ENCODE measurements at places on chromosomes 2 and 18.

- DNase-seq, result peak; percentile 49
Measured at GRCh38 chr2:240586919-240587800, 626 bp downstream of the CAPN10 start.

GRCh38 chr2:10493634-10494281 is 45.6 kb upstream of the ODC1 start:
- DNase-seq, result no peak

GRCh38 chr18:23102493-23103261 is 32.6 kb upstream of the CABLES1 start:
- no peak for DNase-seq

DNA sequence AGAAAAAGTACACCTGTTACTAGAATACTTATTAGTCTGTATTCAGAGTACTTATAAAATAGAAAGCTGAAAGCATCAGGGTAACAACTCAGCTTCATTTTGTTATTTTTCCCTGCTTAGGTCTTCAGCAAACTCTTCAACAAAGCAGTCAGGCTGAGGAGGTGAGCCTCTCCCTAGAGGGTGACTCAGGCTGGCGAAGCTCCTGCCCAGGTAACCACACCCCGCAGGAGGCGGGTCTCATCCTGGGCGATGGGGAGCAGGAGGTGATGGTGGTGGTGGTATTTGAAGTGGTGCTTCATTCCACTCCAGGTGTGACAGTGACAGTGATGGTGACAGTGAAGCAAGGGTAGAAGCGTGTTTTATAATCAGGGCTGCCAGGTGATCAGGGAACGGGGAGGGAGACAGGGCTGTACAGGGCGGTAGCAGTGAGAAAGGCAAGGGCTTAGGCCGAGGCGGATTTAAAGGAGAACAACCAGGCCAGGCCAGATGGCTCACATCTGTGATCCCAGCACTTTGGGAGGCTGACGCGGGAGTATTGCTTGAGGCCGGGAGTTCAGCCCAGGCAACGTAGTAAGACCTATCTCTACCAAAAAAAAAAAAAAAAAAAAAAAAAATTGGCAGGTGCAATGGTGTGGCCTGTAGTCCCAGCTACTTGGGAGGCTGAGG is 127.1 kb downstream of the SOCS6 start:
- no peak for DNase-seq

DNA sequence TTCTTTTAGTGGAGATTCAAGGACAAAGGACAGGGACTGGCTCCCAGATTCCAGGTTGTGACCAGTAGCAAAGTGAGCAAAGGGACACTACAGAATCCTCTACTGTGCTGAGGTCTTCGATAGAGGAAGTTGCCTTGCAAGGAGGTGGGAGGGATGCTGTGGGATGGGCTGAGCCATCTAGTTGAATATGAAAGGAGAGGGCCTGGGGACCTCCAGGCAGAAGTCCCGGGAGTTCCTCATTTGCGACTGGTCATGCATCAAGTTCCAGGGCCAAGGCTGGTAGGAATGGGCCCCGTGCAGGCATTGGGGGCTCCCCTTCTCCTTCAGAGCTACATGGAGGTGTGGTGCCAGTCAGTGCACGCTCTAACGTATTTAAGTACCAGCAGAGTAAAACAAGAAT is 12.6 kb upstream of the PROM2 start:
- no peak for DNase-seq

DNA sequence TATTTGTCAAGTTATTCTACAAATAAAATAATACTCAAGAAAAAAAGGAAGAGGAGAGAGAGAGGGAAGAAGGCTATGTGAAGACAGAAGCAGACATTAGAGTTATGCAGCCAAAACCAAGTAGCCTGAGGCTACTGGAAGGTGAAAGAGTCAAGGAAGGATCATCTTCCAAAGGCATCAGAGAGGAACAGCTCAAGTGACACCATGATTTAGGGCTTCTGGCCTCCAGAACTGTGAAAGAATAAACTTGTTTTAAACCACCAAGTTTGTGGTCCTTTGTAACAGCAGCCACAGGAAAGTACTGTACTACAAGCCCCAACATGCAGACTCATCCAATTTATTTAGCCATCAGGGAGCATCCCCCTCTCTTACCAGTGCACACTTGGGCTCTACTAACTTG is 788.5 kb upstream of the LRRTM1 start:
- DNase-seq, result no peak

- no peak for DNase-seq
Measured at GRCh38 chr2:72330652-72331051, 183.0 kb upstream of the CYP26B1 start.

DNA sequence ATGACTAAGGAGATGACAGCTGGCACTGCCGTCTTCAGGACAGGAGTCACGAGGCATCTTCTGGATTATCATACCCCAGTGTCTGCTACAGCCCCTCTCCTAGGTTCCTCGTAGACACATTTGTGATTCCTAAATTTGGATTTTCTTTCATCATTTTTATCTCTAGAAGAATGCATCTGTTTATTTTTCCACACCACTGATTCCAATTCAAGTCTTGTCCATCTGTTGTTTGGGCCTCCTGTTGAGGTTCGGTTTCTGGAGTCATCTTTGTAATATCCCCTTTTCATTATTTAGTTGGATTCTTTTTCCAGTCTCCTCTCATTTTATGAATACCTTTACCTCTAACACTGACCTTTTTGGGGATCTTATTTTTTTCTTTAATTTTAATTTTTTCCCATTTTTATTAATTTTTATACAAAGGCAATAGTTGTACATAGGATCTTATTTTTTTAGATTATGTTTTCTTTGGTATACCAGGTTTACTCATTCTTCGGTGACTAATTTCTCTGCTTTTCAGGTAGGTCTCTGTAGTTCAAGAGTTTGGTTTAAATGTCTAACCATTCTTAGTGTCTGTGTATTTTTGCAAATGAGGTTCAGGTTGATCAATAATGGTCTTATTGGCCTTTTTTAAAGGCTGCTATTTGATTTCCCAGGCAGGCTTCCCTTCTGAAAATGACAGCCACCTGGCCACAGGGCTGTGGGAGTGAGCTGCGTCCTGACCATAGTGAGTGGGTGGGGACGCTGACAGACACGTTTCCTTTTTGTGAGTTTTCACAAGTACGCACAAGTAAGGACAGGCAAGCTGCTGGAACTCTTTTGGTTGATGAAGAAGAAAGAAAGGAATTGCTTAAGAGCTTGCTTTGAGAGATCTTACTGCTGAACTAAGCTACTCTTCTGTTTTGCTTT is 34.5 kb downstream of the FARP2 start:
- DNase-seq, result no peak

- DNase-seq, result no peak
Measured at GRCh38 chr2:200252265-200253067, 54.0 kb upstream of the SPATS2L start.

GRCh38 chr2:32947484-32948143 is 861 bp downstream of the LTBP1 start:
- DNase-seq, result no peak

- DNase-seq, result no peak
Measured at GRCh38 chr2:62741954-62742722, 36.6 kb downstream of the EHBP1 start.

- DNase-seq, result no peak
Measured at GRCh38 chr18:66136039-66136438, 385.2 kb downstream of the CDH7 start.

DNA sequence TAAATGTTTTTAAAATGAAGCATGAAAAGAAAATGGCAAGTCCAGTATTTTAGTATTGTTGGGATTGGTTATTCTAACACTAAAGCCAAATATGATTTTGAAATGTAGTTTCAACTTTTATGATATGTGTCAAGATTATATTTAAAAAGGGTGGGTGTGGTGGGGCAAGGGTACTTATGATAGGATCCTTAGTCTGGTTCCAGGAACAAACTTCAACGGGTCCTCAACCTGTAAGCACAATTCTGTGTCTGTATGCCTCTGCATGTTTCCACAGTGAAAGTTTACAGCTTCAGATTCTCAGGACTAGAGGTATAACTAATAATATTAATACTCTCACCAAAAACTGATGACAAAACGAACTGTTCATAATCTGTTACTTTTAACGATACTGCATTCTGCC is 5.8 kb downstream of the USP34 start:
- DNase-seq, result no peak

GRCh38 chr18:22974707-22975106 is 41.6 kb downstream of the RBBP8 start:
- no peak for DNase-seq

DNA sequence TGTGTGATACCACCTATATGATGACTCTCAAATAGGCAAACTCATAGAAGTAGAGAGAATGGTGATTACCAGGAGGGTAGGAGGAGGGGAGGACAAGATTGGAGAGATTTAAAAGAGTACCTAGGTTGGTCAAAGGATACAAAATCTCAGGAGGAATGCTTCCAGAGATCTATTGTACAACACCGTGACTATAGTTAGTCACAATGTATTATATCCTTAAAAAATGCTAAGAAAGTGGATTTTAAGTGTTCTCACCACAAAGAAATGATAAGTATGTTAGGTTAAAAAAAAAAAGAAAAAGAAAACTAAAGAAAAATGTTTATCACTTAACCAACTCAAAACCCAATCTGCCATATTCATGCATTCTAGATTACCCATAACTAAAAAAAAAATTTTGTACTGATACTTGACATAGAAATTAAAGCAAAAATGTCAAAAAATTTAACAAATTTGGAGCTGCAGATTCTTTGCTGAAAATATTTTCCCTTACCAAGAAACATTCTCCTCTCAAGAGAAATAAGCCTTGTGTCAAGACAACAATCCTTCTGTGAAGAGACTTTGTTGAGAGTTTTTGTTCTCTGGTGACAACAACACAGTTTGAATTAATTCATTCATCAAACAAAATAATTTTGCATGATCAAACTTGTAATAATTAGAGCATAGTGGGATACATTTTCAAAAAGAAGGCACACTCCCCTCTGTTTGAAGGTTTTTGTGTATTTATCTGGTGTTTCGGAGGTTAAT is 213.1 kb downstream of the DNER start:
- DNase-seq, result no peak

GRCh38 chr2:137857881-137858280 is 106.4 kb upstream of the HNMT start:
- no peak for DNase-seq

DNA sequence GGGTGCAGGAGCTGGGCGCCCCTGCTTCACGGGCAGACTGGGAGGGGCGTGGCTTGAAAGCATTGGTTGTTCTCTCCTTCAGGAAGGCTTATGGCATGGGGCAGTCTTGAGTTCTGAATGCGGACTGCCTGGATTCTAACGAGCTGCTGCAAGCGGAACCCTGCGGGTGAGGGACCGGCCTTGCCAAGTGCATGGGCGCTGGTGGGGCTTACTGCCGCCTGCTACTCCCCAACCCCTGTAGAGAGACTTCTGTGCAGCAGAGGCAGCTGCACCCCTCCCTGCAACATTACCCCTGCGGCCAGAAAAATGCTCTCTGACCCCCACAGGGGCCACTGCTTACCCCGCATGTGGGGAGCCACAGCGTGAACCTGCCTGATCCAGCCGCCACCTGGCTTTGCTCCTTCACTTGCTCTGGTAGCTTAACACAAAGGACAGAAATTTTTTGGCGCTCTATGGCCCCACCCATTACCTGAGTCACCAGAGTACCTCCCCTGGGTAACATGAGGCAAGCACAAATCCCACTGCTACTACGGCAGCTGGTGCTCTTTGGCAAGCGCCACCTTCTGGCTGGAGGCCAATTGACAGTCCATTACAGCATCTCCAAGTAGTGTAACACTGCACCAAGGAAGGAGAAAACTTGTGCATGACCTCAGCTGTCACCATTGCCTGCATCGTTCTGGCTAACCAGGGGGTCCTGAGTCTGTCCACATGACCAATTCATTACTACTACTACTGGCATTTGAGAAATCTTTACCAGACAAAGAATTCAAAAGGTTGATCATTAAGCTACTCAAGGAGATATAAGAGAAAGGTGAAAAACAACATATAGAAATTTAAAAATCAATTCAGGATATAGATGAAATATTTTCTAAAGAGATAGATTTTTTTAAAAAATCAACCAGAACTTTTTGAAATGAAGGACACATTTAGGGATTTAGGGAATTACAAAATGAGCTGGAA is 35.4 kb downstream of the MYL12B start:
- DNase-seq, result no peak

DNA sequence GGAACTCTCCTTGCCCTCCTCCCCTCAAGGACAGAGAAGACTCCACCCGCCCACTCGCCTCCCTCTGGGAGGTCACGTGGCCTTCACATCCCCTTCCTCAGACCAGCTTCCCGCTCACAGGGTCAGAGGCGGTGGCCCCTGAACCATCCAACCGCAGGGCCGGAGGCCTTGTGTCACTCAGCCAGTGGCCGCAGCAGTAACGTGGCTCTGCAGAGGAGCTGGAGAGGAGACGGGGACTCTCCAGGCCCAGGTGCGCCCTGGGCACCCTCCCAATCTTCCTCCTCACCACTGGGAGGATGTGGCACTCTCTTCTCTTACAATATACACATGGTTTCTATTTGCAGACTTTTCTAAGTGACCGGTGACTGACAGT is 161.7 kb downstream of the TWIST2 start:
- DNase-seq, result no peak

- no peak for DNase-seq
Measured at GRCh38 chr2:13813236-13813635, 819.3 kb upstream of the LRATD1 start.

DNA sequence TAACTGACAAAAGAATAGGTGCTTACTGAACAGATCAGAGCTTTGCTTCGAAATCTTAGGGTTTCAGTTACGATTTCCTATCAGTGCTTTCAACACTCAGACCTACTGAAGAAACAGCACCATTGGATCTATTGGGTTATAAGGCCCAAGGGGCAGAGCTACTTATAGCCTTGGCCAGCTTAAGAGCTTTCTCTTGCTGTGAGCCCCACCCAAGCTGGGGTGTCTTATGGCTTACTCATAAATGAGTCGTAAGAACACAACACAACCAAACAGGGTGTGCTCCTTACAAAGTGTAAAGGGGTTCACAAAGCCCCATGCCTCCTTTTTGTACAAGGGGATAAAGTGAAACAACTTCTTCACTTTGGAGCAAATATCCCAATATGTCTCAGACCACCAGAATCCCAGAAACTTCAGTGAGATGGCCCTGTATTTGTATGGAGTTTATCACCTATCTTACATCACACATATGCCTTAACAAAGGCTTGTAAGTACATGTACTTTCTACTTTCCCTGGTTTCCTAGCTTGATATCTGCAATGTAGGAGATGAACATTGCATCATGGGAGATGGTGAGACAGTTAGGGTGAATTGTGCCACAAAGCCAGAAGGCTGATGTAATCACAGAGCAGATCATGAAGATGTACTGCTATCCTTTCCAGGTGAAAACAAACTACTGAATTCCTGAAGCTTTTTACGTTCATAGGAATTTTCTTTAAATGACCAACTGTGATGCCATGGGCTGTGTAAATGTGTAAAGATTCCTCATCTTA is 115.5 kb upstream of the GLI2 start:
- no peak for DNase-seq

DNA sequence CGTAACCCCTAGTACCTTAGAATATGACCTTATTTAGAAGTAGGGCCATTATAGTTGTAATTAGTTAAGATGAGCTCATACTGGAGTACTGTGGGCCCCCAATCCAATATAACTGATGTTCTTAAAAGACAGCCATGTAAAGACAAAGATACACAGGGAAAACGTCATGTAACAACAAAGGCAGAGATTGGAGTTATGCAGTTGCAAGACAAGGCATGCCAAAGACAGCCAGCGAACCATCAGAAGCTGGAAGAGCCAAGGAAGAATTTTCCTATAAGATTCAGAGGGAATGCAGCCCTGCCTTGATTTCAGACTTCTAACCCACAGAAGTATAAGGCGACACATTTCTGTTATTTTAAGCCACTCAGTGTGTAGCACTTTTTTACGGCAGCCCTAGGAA is 55.9 kb upstream of the TLK1 start:
- no peak for DNase-seq

- no peak for DNase-seq
Measured at GRCh38 chr2:11187731-11188130, 32.5 kb downstream of the SLC66A3 start.

GRCh38 chr18:23982155-23983079 is 32.1 kb upstream of the TTC39C start:
- no peak for DNase-seq

Data from cortex of kidney (tissue), 1 donor.